ENCODE measurements at places on chromosomes 6 and 20. TPM values are rescaled to one million over a fixed set of nuclear protein-coding genes. Genes with fewer than 3 reads are reported as not detected.

SYNDIG1 gene
- total RNA-seq: not detected

RIPOR3 gene
- 0.18 TPM for total RNA-seq

DNA sequence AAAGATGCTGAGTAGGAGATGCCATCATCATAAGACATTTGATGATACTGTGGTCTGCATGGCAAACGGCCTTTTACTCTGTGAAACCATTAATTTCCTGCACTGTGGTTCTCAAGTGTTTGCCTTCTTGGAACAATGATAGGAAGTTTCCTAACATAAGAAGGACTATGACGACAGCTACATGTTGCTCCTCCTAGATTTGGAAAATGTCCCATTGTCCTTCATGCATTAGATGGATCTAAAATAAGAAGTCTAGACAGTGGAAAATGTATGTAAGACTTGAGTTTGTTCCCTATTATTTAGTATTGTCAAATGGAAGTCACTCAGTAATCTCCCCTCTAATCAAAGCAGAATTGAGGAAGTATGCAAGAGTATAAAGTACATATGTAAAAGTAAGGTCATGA lies 98.5 kb upstream of the TMEM170B start:
- no peaks in the 10 kb centered on the region for H3K36me3 ChIP-seq
- DNase-seq: no peak
- peaks cover 28% of the 10 kb centered on the region for H3K4me1 ChIP-seq
- no peaks in the 10 kb centered on the region for H3K27me3 ChIP-seq
- no peak overlapping the region for H3K4me3 ChIP-seq
- H3K27ac ChIP-seq: no peak overlapping the region

DNA sequence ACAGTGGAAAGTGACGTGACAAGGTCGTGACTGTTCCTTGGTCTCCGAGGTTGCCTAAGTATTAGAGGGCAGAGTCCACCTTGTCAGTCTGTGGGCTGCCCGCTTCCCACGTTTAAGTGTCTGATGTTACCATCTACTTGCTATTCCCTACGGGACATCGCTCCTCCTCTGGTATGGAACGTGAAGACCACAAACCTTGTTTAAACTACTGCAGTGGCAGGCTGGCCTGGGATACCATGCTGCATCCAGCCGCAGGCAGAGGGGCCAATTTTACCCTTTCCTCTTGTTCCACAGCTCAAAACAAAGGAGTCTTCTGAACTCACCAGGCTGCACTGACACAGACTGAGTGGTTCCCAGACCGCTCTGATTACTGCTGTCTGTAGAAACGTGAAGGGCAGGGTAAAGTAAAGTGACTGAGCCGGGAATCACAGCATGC lies 275.9 kb downstream of the FOXC1 start:
- no peak overlapping the region for H3K27ac ChIP-seq
- H3K4me3 ChIP-seq: no peak overlapping the region
- H3K27me3 ChIP-seq: no peaks in the 10 kb centered on the region
- H3K4me1 ChIP-seq: no peaks in the 10 kb centered on the region
- no peak for DNase-seq

- peaks cover 1% of the 10 kb centered on the region for H3K36me3 ChIP-seq
- no peaks in the 10 kb centered on the region for H3K27me3 ChIP-seq
- no peak for DNase-seq
- H3K4me1 ChIP-seq: peaks cover 19% of the 10 kb centered on the region
- H3K4me3 ChIP-seq: no peak overlapping the region
Measured at GRCh38 chr6:131288214-131288613, 152.9 kb downstream of the AKAP7 start.

- H3K27me3 ChIP-seq: no peaks in the 10 kb centered on the region
- no peak overlapping the region for H3K27ac ChIP-seq
- no peak overlapping the region for H3K4me3 ChIP-seq
- no peak for DNase-seq
- no peaks in the 10 kb centered on the region for H3K4me1 ChIP-seq
Measured at GRCh38 chr6:12903246-12903645, 186.7 kb downstream of the PHACTR1 start.

Measured in Caco-2 (cell line).